Mesenteric fat pad (tissue), 1 donor: ENCODE measurements at places on chromosomes 1 and 21. TPM values are rescaled to one million over a fixed set of nuclear protein-coding genes. Genes with fewer than 3 reads are reported as not detected.

- DNase-seq, result no peak
Observed at GRCh38 chr1:157992833-157993146, 655 bp upstream of the KIRREL1 start.

DNA sequence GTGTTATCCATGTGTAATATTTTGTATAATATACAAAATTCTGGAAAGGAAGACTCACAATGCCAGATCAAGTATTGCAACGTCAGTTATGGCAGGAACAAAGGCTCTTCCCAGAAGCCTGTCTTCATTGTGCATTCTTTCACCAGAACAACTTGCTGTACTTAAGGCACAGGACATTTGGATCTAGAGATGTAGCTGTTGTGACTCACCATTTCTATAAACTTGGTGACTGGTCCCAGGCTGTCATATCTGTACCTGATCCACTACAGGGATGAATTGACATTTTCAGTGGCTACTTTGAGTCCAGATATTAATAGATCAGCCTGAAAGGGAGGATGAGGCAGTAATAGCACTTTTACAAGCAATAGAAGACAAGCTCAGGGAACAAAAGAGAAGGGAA is 299.8 kb downstream of the DISC1 start:
- no peak for DNase-seq

DNA sequence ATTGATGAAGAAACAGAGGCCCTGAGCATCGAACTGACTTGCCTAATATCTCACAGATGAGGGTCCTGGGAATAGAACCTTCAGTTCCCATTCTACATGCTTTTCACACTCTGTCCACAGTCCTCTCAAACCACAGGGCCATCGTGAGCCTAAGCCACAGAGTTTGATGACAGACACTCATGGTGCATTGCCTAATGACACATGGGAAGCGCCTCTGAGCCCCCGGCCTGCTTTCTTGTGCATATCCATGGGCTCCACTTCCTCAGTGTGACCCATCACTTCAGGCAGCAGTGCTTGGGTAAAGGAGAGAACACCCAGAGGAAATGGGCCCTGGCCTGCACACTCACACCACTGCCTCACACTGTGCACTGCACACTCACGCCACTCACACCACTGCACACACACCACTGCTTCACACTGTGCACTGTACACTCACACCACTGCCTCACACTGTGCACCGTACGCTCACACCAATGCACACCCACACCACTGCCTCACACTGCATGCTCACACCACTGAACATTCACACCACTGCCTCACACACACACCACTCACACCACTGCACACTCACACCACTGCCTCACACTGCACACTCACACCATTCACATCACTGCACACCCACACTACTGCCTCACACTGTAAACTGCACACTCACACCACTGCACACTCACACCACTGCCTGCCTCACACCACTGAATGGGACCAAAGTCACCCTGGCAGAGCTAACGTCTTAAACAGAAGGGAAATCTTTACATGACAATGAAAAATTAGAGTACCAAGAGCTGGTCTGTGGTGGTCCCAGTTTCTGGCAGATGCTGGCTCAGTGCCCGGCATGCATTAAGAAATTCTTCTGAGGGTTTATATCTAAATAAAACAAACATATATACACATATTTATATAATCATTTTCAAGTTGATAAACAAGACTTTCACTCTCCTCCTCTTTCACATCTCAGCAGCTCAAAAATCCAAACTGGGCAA is 53.0 kb downstream of the KANK4 start:
- no peak for DNase-seq

Gene HP1BP3
- 149 TPM for total RNA-seq

- no peak for DNase-seq
Observed at GRCh38 chr1:181073638-181074037, 14.9 kb upstream of the IER5 start.

- DNase-seq, result no peak
Observed at GRCh38 chr1:227559499-227559898, 3.9 kb upstream of the ZNF678 start.

- no peak for DNase-seq
Observed at GRCh38 chr1:36717431-36717830, 234.7 kb upstream of the CSF3R start.

DNA sequence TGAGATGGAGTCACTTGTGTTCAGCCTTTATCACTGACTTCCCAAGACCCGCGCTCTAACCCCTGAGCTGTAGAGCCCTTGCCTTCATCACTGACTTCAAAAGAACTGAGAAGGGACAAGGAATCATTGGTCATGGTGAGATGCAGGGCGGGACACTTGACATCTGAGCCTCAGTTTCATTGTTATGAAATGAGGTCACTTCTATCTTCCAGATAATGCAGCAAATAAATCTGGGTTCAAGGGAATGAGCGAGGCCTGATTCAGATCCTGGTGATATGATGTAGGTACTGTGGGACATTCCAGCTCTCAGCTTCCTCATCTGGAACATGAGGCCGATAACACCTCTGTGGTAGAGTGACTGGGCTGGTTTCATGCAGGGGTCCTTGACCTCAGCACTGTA is 13.8 kb downstream of the KAZN start:
- no peak for DNase-seq

DNA sequence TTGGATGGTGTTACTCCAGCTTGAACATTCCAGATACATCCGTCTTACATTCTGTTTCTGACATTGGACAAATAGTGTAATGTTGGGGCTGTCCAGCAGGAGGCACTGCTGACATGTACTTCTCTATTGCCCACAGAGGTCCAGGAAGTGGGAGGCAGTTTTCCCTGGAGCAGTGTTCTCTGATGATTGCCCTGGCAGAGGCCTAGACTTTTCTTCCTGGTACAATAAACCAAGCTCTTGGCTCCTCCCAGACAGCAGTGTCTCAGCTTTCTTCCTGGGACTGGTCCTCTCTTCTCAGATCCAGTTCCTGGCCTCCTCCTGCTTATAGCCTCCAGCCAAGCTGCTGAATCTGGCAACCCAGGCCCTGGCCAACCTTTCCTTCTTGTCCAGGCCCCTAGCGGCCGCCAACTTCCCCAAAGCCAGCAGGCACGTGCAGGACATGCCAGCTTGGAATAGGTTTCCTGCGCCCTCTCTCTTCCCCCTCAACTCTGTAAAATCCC is 14.9 kb upstream of the IFNLR1 start:
- DNase-seq, result no peak

DNA sequence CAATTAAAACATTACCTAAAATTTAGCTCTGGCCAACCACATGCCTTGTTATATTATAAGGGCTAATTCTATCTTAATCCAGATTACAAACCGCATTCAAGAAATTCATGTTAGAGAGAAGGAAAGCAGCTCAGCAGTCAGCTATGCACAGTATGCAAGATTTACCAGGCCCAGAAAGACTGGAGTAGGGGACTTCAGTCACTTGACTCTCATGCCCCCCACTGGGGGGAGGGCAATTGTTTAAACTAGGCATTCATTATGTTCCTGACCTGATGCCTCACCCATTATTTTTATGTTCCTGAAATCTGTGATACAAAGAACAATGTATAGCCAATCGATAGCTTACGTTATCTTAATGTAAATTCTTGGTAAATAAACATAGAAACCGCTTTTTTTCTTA is 96.9 kb downstream of the ZNF644 start:
- no peak for DNase-seq

DNA sequence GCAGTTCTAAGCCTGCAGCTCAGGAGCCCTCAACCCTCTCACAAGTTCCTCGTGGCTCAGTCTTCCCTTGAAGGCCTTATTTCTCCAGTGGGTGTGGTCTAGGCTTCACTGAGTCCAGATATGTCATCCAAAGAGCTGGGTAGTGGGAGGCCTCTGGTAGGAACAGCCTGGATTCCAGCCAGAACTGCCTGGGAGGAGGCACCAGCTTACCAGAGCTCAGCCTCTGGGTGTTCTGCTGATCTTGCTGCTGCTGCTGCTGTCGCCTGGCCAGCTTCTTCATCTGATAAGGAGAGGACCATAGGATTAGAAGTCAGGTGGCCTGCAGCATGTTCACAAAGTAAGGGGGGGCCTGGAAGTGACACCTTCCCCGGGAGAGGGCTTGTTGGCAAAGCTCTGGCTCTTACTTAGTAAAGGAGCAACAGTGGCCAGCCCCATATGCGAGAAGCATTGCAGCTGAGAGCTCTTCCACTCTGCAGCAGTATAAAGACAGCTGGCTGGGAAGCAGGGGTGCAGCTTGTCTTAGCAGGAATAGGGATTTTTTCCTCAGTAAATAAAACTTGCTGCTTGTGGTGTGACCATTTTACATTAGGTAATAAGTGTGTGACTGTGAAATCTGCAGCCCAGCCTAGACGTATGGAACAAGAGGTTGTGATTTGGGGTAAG is 148.5 kb downstream of the LMX1A start:
- DNase-seq, result no peak
